ENCODE measurements at places on chromosomes 1 and 21.

DNA sequence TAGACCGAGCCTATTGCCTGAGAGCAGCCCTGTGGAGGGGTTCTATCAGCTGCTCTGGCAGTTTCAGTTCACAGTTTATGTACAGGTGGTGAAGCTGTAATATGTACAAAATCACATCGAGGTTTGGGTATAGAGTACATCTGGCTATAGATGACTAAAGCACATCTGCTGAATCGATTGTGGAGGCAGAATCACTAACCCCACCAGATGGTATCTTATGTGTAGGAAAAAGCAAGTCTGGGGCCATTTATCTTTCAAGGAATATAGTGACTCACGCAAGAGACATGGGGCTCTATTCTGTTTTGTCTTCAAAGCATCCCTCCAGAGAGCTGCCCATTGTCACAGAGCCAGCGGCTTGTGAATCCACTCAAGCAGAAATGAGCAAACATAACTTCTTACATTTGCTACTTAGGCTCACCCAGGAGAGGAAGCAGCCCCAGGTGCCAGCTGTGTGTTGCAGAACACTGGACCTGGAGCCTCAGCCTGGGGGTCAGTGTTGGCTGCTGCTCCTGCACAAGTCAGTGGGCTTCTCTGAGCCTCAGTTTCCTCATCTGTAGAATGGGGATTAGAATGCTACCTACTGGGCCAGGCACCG lies 21.3 kb downstream of the MIIP start:
- DNase-seq, result no peak

DNA sequence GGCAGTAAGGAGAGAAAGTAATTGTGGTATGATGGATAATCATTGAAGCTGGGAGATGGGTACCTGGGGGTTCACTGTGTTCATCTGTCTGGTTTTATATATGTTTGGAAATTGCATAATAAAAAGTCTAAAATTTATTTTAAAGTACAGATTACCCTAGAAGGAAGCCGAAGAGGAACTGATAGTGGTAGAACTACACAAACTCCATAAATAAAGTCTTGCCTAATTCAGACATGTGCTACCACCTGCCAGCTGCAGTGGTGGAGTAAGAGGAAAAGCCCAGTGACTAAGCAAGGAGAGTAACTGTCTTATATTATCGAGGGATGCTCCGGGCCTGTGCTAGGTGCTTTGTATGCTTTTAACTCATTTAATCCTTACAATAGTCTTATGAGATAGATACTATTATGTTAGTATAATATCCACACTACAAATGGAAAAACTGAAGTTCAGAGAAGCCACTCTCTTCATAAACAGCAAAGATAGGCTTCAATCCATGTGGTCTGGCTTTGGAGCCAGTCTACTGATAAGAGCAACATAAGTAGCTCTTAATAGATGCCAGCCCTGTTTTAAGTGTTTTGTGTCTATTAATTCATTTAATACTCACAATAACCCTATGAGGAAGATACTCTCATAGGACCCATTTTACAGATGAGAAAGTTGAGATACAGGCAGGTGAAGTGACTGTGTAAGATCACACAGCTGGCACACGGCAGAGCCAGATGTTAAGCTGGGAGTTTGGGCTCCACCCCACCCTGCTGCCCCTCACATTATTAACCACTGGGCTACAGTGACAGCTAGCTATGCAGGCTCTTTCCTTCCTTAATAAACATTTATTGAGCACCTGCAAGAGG lies 56.8 kb upstream of the HNRNPU start:
- DNase-seq, result no peak

- DNase-seq, result no peak
These were observed 16.2 kb downstream of the ACTRT2 start for GRCh38 chr1:3037281-3038040.

DNA sequence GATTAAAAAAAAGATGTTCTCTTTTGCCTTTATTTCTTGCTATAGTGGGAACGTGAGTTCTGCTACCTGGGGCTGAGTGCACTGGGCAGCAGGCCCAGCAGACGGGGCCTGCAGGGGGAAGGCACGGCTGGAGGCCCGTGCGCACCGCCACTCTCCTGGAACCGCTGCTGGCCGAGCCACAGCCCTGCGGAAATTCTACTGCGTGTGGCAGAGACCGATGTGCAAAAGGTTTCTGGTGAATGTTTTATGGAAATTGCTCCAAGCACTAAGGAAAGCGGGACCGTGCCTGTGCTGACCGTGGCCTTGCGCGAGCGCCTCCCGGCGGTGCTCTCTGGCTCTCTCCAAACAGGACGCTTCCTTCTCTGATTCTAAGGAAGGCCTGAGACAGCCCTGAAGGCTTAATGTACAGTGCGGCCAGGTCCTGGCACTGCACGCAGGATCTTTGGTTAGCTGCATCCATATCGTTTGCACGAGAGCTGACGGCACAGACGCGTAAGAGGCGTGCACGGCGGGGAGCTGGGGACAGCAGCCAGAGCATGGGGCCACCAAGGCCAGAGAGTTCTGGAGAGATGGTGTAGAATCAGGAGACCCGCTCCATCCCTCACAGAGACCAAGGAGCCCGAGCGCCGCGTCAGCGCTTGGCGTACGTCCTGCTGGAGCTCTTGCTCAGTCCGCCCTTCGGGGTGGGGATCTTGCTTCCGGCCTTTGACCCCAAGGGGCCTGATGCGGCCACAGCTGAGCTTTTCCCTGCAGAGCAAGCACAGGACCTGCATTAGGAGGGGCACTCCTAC lies 18.7 kb upstream of the LRRC47 start:
- DNase-seq, result no peak

DNA sequence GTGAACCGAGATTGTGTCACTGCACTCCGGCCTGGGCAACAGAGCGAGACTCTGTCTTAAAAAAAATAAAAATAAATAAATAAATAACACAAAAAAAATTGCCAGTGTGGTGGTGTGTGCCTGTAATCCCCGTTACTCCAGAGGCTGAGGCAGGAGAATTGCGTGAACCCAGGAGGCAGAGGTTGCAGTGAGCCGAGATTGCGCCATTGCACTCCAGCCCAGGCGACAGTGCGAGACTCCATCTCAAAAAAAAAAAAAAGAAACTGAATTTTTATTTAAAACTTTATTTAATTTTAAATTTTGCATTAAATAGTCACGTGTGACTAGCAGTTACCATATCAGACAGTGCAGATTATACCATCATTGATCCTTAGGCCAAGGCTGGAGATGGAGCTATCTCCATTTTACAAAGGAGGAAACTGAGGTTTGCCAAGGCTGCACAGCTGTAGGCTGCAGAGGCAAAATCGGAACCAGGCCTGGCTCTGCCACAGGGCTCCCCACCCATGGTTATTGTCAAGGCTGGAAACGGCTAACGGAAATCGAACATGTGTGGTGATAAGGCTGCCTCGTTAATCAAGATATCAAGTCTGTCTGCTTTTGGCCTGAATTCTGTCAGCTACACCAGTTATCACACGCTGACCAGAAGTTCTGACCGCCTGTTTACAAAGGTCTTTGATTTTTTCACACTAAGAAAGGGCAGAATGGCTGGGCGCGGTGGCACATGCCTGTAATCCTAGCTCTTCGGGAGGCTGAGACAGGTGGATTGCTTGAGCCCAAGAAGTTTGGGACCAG lies 20.5 kb downstream of the HSPG2 start:
- no peak for DNase-seq

GRCh38 chr1:109763646-109764415 lies at the start of gene EPS8L3:
EPS8L3 (minus strand) TSS chr1:109763923; CDS start chr1:109761749, 2,174 bp downstream.
- no peak for DNase-seq

- DNase-seq, result no peak
These were observed 118.1 kb upstream of the PPP2R5A start for GRCh38 chr1:212167098-212167497.

DNA sequence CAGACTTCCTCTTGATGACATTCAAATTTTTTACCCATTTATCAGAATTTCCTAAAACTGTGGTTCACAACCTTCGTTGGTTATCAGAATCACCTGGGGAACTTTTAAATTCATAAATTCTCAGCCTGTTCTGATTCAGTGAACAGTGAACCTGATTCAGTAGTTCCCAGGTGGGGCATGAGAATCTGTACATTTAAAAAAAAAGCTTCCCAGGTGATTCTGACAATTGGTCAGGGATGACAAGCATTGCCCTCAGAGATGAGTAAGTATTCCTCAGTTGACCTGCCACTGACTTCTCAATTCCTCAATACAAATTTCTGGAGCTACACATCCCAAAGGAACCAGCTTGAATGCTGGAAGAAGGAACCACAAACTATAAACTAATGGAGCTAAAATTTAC lies 23.5 kb upstream of the CR2 start:
- no peak for DNase-seq
